ENCODE measurements at places on chromosomes 12 and 14.
A peak's percentile ranks its signal among the peaks of the same experiment; 100 is the strongest.

DNA sequence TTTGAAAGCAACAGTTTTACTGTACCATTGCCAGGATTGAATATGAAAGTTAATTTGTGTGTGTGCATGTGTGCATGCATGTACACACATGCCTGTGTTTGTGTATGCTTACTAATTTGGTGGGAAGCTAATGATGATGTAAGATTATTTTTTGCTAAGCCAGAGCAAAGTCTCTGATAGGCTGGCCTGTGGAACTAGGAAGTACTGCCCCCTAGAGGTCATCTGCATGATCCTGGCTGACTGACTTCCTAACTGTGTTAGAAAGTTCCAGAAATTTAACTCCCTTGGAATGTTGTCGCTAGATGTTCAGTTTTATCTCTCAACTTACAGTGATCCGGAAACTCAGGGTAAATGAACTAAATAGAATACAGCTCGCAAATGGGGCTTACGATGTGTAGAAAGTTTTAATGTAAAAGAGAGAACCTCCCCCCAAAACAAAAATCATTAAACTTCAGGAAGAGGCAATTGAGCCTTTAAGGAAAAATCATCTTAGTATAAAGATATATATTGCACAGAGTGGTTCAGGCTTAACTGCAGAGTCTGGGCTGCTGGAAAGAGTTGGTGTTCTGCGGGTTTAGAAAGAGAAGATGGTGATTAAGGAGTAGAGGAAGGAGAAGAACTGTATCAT lies 34.3 kb upstream of the SLC38A1 start:
- peak; percentile 35 for DNase-seq

DNA sequence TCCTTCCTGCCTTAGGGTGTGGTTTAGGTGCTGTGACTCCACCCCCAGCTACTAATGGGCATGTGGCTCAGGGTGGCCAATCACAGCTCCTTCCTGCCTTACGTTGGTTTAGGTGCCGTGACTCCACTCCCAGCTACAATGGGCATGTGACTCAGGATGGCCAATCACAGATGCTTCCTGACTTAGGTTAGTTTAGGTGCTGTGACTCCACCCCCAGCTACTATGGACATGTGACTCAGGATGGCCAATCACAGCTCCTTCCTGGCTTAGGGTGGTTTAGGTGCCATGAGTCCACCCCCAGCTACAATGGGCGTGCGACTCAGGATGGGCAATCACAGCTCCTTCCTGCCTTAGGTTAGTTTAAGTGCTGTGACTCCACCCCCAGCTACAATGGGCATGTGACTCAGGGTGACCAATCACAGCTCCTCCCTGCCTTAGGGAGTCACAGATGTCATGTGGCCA lies 163.9 kb downstream of the TBX5 start:
- DNase-seq, result peak; percentile 53

GRCh38 chr14:24508155-24508840 lies at the start of gene CMA1:
CMA1 (minus strand) TSS chr14:24508265; CDS start chr14:24508235, 30 bp downstream.
- no peak for DNase-seq

DNA sequence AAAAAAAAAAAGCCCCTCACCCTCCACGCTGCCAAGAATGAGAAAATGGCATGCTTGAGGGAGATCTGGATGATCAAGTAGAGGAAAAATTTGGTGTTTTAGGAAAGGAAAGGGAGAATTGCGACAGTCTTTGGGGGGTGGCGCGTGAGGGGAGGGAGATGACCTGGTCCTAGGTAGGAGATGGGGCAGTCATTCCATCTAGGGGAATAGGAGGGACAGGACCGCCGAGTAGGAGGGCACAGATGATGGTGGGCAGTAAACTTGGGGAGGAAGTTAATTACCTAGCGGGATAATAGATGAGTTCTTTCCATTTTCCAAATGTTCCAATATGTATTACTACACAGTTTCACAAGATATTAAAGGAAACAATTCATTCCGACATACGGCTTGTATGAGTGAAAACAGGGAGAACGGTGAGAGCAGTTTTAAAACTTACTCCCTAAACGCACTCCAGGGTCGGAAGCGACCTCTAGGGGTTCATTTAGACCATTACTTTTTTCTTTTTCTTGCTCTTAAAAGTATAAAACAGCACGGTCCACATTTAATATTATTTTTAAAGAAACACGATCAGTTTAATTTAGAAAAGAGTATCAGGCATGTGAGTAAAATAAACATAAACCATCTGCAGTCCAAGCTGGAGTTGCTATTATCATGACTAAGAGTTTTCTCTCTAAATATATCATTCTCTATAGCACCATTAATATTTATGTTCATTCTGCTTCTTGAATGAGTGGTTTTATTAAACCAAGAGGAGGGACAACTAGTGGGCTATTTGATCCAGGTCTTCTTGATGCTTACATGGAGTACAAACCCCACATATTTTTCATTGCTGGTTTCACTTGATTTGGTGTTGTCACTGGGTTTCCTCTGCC lies 3.0 kb upstream of the FNTB start:
- DNase-seq, result peak; percentile 62

- no peak for DNase-seq
Observed at GRCh38 chr12:50929831-50930230, 22.5 kb upstream of the HIGD1C start.

GRCh38 chr12:113135178-113136127 lies at the start of gene RASAL1:
RASAL1 (minus strand) TSS chr12:113135761; CDS start chr12:113135462, 299 bp downstream.
- peak; percentile 76 for DNase-seq

DNA sequence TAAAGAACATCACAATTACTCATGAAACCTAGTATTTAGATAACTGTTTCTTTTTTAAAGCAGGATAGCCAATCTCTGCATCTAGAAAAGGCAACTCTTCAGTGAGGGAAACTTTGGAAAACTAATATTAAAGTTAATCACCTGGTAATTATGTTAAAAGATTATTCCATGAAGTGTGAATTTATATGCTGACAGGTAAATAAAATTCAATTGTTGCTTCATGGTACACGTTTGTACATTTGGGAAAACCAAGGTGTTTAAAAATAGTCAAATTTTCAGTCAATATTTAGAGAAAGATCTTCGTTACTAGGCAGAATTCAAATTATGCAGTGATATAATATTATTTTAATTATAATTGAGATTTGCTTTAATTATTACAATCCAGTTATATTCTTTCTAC lies 100.1 kb upstream of the LRFN5 start:
- no peak for DNase-seq

DNA sequence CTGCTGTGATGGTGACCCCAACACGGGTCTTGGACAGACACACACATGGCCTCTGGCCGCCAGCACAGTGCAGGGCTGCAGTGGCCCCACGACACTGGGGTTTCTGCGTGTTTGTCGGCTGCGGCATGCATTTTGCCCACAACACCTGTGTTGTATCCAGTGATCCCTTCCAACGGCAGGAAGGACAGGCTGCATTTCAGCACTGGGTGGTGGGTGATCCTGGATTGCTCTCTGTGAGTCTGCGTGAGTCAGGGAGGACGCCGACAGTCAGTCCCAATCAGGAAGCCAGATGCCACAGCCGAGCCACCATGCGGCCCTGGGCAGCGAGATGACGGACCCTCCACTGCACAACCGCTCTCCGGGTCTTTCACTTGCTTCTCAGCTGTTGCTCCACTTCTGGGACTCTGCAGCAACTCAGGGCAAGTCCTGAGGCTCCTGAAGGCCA lies 20.6 kb downstream of the LRTM2 start:
- DNase-seq, result no peak

DNA sequence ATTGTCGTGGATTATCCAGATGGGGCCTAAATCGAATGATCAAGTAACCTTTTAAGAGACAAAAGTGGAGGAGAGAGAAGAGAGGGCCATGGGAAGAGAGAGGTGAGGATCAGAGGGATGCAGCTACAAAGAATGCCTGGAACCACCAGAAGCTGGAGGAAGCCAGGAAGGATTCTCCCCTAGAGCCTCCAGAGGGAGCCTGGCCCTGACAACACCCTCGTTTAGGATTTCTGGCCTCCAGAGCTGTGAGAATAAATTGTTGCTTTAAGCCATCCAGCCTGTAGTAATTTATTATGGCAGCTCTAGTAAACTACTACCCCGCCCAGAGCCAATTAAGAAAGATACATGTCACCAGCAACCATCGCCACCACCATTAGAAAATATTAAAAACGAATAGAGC lies 46.2 kb upstream of the GSC start:
- DNase-seq, result no peak

GRCh38 chr12:92702754-92703679 lies at the start of gene PLEKHG7:
PLEKHG7 (plus strand) TSS chr12:92702989; CDS start chr12:92706632, 3,643 bp downstream.
- no peak for DNase-seq

DNA sequence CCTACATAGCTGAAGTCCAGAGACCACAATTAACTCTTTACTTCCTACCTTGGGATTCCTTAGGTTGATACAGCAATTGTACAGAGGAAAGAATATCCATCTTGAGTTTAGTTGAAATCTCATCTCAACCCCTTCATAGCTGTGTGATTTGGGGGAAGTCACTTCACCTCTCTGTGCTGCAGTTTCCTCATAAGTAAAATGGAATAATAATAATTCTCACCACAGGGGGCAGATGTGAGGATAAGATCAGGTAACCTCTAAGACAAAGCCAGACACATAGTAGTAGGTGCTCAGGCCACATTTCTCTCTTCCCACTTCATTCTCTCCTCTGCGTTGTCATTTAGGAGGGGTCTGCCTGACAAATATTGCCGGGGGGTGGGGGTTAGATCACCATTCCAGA lies 6.7 kb downstream of the FOXN4 start:
- no peak for DNase-seq

DNA sequence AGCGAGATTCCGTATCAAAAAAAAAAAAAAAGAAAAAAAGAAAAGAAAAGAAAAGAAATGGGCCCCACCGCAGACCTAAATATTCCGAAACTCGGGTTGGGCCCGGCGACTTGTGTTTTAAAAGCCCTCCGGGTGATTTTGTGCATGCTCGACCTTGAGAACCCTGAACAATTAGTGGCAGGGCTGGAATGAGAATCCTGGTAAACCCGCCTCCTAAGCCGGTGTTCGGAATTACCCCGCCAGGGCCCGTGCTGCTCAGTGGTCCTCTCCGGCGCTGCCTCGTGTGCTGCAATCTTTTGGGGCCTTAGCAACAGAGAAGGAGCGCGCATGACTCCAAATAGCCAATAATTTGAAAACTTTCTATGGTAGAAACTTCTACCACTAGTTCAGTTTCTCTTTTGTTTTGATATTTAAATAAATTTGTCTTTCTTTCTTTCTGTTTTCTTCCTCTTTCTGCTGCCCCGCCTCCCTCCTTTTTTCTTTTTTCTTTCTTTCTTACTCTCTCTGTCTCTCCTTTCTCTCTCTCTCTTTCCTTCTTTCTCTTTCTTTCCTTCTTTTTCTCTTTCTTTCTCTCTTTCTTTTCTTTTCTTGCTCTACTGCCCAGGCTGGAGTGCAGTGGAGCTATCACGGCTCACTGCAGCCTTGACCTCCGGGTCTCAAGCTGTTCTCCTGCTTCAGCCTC lies 1.5 kb upstream of the GALNT6 start:
- DNase-seq, result no peak

- no peak for DNase-seq
Observed at GRCh38 chr12:113064395-113065125, 8.0 kb downstream of the DTX1 start.

GRCh38 chr12:91384366-91384765 lies 201.7 kb upstream of the DCN start:
- DNase-seq, result no peak

- DNase-seq, result no peak
Observed at GRCh38 chr14:44732144-44732543, 225.1 kb upstream of the FSCB start.

DNA sequence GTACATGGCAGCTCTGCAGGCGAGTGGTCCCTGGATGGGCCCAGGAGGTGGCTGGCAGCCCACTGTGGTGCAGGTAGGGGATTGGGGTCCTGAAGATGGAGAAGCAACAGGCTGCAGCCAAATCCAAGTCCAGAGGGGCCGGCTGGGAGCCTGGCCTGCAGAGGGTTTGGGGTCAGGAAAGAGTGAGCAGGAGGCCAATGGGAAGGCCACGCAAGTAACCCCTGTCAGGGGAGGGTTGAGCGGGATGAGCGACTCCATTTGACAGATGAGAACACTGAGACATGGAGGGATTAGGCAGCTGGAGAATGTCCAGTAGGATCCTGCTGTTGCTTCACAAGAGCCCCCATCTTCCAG lies 136.0 kb downstream of the BCL11B start:
- no peak for DNase-seq

DNA sequence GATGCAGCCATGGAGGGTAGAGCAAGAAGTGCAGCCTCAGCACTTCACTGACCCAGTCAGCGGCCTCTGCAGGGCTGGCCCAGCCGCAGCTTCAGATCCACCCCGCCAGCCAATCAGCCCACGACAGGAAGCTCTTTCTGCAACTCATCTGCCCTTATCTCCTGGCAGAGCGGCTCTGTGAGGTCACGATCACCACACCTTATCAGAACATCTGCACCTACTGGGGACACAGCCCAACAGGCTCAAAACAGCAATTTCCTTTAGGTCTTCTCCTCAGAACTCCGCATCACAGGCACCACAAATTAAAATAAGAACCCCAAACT lies 287.3 kb downstream of the BCL11B start:
- no peak for DNase-seq

DNA sequence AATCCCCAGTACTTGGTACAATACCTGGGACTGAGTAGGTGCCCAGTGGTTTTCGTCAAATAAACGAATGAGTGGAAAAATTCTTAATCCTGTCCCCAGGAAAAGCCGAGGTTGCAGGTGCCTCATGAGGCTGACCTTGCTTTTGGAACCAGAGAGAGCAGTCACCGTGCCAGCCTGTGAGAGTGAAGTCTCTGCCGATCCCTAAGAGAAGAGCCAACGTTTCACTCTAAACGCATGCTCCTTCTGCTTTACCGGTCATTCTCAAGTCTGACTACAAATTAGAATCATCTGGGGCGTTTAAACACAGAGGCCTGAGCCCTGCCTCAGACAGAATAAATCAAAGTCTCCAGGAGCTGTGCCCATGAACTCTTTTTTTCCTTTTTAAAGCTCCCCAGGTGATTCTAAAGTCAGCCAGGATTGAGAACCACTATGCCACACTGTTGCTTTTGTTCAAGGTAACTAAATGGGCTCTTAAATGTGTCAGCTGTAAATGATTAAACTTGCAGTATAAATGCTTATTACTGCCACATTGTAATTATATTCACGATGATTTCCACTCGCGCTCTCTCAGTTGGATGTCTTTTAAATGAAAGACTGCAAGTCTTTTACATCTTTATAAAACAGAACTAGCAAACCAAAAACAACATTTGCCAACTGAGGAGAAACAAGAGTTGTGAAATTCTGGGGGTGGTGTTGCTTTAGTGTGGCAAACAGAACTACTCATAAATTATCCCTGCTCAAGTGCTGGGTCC lies 26.9 kb downstream of the TCP11L2 start:
- no peak for DNase-seq

DNA sequence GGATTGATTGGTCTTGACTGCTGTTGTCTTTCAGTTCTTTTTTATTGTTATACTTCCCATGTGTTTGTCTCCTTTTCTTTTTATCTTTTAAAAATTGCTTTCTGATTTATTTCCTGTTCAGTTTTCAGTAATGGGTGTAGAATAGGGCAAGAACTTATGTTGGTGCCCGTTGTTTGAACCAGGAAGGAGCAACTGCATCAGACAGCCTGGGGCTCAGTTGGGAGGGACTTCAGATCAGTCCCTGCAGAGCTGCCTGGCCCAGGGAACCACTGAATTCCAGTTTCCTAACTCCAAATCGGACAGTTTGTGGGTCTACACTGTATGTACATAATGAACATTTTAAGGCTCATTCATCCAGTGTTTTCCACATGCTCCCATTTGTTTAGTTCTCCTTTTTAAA lies 64.9 kb downstream of the FBXO34 start:
- DNase-seq, result peak; percentile 18
